T-helper 2 cell (primary cell): ENCODE measurements at places on chromosomes 7 and 10.

DNA sequence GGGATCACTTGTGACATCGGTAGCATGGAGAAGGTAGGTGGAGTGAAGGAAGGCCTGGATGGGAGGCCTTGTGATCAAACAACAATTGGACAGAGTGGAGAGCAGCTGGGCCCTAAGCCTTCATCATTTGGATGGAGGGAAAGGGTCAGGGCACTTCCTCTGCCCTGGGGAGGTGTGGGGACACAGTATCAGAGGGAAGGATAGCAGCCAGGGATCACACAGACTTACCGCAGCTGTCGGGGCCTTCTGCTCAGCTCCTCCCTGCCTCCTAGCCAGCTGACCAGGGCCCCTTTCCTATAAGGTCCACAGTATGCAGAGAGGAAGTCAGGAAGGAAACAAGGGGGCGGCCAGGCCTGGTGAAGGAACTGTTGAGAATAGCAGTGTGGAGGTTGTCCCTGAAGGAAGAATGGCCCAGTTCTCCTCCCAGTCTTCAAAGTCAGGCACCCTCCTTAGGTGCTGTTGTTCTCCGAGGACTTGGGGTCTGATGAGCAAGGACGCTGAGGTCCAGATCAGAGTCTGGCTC is 62.1 kb downstream of the ABCC2 start:
- no peak for DNase-seq

- no peak for DNase-seq
Observed at GRCh38 chr10:118395947-118396346, 53.8 kb upstream of the FAM204A start.

DNA sequence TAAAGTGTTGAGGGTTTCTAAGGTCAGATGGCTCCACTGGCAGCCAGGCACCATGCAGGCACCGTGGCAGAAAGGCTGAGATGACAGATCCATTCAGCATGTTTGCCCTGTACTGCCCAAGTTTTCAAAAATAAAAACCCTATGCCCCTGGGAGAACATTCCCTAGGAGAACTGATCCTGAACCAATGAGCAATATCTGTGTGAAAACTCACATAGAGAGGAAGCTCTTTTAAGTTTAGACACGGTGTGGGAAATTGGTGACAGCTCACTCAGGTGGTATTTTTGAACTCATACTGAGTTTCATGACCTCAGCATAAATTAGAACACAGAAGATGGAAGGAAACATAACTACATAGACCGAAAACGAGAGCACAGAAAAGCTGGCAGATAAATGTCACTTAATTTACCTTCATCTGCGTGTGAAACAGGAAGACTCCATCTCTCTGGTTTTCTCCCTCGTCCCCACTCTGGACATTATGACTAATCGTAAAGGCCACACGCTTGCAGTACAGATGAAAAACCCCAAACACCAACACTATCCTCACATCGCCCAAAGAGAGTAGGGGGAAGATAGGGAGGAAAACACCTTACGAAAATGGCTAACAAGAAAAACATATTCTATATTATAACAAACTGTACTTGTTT is 127.8 kb downstream of the ICA1 start:
- DNase-seq = no peak

DNA sequence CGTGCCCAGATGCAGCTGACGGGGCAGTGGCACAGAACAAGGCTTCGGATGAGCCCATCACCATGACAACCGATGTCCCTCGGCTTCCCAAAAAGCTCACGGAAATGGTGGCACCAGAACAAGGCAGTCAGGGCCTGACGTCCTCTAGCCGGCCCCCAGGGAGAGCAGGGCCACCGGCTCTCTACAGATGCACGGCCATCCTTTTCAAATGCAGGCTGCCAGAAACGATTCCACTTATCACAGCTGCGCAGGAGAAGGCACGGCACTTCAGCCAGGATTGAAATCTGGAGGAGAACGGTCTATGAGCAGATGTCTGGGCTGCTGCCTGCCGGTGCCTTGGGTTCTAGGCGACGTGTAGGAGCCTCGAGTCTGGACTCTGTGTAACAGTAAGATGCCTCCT is 223.8 kb downstream of the ZMYND11 start:
- no peak for DNase-seq

DNA sequence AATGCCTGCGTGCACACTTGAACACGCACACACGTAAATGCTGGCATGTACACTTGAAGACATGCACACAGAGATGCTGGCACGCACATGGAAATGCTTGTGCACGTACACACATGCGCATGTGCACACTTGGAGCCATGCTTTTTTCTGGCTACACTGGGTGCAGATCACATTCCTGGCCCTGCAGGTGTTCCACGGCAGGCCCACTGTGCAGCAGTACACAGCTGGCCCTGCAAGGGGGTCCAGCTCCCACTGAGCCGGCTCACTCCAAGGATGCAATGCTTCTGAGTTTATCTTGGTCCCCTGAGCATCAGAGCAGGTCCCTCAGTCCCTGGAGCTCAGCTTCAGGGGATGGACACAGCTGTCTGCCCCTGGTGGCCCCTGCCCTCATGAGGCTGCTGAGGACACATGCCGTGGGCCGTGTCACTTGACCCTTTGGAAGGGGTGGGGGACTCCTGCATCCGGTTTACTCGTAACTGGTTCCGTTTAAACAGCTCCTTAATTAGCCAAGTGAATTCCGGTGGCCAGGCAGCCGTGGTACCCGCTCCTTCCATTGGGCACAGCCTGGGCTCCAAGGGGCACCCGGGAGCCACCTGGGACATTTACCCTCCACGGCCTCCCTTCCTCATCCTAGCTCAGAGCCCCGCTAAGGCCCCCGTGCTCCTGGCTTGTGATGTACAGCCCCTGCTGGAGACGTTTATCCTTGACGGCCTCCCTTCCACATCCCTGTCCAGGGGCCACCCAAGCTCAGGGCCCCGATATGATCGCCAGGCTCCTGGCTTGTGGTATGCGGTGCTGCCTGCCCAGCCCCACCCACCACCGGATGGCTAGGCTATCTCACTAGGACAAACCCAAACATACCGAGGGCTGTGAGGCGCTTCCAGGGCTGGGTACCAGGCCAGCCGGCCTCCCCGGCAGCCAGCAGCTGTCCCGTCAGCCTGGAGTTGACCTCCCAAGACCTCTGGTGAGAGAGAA is 39.5 kb upstream of the DPYSL4 start:
- DNase-seq = no peak

- DNase-seq = no peak
Observed at GRCh38 chr10:111999205-111999914, 184.2 kb downstream of the GPAM start.

GRCh38 chr10:125739994-125740679 is 20.6 kb downstream of the EDRF1 start:
- no peak for DNase-seq

- DNase-seq = no peak
Observed at GRCh38 chr10:17122726-17123661, 6.6 kb downstream of the CUBN start.

DNA sequence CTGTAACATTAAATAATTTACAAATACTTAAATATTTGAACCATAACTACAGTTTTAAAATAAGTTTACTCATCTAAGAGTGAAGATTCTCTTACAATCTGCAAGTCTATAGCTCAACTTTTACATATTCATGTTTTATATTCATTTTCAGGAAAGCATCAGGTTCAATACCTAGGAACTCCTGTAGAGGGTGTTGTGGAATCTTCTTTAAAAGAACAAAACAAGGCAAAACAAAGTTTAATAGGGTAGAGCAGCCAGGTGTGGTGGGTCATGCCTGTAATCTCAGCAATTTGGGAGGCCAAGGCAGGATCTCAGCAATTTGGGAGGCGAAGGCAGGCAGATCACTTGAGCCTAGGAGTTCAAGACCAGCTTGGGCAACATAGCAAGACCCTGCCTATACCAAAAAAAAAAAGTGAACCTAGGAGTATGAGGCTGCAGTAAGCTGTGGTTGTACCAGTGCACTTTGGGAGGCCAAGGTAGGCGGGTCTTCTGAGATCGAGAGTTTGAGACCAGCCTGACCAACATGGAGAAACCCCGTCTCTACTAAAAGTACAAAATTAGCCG is 45.1 kb downstream of the ST8SIA6 start:
- DNase-seq = no peak

DNA sequence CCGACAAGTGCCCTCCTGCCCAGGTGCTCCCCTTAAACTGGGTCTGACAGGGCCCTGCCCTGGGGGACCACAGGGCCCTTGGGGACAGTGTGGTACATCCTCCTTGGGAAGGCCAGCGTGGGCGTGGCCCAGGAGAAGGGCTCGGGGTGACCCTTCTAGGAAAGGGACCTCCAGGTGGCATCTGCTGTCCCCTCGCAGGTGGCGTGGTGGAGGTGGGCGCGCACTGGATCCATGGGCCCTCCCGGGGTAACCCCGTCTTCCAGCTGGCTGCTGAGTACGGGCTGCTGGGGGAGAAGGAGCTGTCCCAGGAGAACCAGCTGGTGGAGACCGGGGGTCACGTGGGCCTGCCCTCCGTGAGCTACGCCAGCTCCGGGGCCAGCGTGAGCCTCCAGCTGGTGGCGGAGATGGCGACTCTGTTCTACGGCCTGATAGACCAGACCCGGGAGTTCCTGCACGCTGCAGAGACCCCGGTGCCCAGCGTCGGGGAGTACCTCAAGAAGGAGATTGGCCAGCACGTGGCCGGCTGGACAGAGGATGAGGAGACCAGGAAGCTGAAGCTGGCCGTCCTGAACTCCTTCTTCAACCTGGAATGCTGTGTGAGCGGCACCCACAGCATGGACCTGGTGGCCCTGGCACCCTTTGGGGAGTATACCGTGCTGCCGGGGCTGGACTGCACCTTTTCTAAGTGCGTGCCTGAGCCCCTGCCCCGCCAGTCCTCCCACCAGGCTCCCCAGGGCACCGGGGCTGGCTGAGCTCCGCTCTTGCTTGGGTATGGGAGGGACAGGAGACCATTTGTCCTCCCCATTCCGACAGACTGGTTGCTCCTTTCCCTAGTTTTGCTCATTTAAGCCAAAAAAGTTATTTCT is 972 bp downstream of the PAOX start:
- DNase-seq = no peak

- no peak for DNase-seq
Observed at GRCh38 chr7:137593115-137593711, 249.7 kb upstream of the PTN start.

DNA sequence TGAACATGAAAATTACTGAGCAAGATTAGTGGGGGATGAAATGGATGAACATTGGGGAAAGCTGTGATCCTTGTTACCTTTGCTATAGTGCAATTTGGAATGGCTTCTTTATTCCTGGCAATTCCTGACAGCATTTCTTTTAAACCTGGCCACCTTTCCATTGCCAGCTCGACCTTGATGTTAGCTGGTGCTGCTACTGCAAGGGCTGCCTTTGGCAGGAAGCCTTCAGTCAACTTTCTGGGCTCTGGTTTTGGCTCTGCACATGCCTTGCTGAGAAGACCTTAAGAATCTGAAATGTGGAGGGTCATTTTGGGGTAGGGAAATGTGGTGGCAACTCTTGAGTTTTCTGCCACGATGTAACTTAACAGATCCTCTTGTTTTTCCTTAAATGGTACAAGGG is 64.7 kb downstream of the KAT6B start:
- no peak for DNase-seq

GRCh38 chr7:90613088-90613498 is 17.0 kb downstream of the CDK14 start:
- no peak for DNase-seq

GRCh38 chr10:10798864-10799192 is 218.8 kb upstream of the CELF2 start:
- DNase-seq = no peak

GRCh38 chr7:745431-746154 is 18.5 kb upstream of the PRKAR1B start:
- no peak for DNase-seq

- DNase-seq = no peak
Observed at GRCh38 chr10:29585488-29585976, 49.2 kb downstream of the SVIL start.

DNA sequence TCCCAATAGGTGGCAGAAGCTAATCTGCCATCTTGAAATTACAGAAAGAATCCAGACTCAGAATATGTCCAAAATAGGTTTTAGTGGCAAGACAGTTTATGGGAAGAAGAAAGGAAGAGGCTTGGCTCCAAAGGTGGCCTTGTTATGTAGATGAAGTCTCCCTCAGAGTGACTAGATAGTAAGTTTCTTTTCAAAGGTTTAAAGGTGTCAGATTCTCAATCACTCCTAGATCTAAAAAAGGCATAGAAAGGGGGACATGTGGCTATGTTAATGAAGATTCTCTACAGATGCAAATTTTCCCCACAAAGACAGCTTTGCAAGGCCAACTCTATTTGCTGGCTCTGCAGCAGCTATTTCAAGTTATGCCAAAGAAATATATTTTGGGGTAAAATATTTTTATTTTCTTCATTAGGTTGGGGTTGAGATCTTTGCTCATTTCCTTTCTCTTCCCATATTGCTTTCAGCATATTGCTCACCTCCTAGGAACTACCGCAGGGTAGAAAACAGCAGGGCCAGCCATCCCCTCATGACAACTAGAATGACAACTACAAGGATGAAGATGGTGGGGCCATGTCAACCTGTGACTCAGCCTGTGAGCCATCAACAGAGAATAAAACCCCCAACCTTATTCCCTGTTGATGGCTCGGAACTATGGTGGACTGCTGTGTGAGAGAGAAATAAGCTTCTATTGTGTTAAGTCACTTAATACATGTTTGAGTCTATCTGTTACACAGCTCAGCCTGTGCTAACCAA is 274.0 kb upstream of the GALNT17 start:
- no peak for DNase-seq

GRCh38 chr7:157983502-157984422 is 603.9 kb downstream of the PTPRN2 start:
- DNase-seq = no peak
